NCI-H1105 treated with DMSO at 0.1 percent for 48 hours (cell line): ENCODE measurements at places on chromosomes 2 and 18.

DNA sequence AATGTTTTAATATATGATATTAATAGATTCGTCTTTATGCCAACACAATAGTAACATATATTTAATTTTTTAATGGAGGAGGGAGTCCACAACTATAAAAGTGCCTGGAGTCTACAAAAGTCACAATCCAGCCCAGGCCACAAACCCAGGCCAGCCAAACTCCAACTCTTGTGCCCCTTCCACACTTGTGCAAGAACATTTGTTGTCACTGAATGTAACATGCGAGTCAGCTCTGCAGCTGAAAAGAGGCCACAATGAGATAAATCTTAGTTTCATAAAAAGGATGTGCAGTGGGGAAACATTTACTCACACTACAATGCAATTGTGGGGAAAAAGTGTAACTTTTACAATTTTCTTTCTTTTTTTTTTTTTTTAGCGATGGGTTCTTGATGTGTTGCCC is 110.8 kb downstream of the MCFD2 start:
- no peak for DNase-seq

GRCh38 chr2:176583607-176584006 is 314.4 kb downstream of the MTX2 start:
- DNase-seq = no peak

- DNase-seq = no peak
Observed at GRCh38 chr2:24930768-24931167, 10.7 kb upstream of the ADCY3 start.

- no peak for DNase-seq
Observed at GRCh38 chr2:9234680-9235146, 28.1 kb downstream of the ASAP2 start.

DNA sequence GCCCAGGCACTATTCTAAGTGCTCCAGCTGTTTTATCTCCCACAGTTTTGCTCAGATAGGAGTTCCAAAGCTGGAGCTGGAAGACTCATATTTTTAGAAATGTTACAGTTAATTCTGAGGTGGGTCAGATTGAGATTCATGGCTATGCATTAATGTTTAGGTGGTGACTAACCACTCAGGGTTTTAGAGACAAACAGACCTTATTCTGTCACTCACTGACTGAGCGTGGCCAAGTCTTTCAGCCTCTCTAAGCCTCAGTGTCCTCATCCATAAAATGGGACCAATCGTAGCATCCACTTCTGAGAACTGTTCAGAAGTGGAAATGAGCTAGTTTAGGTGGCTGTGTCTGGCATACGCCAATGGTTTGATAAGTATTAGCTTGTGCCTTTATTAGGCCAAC is 4.3 kb upstream of the CASP8 start:
- no peak for DNase-seq
